Effector memory CD8-positive, alpha-beta T cell (primary cell): ENCODE measurements at places on chromosomes 1 and 21.

DNA sequence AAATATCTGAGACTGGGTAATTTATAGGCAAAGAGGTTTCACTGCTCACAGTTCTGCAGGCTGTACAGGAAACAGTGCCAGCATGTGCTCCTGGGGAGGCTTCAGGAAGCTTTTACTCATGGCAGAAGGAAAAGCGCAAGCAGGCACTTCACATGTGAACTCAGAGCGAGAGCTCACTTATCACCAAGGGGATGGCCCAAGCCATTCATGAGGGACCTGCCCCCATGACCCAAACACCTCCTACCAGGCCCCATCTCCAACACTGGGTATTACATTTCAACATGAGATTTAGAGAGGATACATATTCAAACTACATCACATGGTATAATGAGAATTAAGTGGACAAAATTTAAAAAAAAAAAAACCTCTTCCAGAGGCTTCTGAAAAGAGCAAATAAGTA, 13.7 kb downstream of the WASF2 start:
- DNase-seq = no peak

GRCh38 chr1:107691540-107691939, 273.4 kb downstream of the VAV3 start:
- no peak for DNase-seq

DNA sequence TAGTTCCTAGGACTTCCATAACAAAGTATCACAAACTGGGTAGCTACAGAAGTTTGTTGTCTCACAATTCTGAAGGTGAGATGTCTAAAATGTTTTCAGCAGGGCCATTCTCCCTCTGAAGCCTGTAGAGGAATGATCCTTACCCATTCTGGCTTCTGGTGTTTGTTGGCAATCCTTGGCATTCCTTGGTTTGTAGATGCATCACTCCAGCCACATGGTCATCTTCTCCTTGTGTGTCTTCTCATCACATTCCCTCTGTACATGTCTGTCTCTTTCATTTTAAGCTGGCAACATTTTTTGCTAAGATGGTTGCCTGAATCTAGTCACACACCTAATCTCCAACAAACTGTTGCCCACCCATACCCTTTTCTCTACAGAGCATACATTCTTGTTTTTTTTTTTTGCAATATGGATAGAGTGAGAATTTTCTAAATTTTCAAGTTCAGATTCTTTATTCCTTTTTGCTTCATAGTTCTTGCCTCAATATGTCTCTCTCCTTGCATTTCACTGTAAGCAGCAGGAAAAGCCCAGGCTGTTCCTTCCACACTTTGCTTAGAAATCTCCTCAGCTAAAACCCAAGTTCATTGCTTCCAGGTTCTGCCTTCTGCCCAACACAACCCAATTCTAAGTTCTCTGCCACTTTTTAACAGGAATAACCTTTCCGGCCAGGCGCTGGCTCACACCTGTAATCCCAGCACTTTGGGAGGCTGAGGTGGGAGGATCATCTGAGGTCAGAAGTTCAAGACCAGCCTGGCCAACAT, 18.3 kb downstream of the ZBED6 start:
- no peak for DNase-seq

DNA sequence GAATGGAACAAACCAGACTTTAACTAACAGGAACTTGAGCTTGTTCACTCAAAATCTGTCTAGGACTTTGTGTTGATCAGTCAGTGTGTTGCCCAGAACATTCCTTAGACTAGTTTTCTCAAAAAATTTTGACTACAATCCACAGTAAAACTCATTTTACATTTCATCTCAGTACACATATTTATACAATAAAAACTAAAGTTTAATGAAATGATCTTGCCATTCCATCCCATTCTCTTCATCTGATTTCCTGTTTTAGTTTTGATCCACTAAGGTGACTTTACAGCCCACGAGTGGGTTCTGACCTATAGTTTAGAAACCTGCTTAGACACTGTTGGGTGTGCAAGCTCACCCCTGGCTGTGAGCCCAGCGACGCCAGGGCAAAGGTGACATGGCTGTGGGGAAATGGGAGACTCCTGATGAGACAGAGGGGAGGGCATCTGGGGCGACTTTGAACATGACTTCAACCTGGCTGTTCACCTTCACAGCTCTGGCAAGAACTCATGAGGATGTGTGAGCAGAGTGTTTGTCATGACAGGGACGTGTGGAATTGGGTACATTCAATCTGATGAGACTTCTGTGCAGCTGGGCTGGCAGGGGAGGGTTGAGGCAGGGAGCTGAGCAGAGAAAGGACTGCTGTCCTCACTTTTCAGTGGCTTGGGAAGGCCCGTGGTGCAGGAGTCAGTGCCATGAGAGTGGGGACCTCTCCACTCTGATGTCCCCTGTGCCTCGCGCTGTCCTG, 40.6 kb downstream of the LHX4 start:
- no peak for DNase-seq

- DNase-seq = no peak
Observed at GRCh38 chr1:166925810-166926478, 49.4 kb downstream of the ILDR2 start.

- no peak for DNase-seq
Observed at GRCh38 chr1:27567971-27568299, 36.0 kb downstream of the AHDC1 start.
